ENCODE measurements at places on chromosomes 2 and 18. TPM values are rescaled to one million over a fixed set of nuclear protein-coding genes. Genes with fewer than 3 reads are reported as not detected.
A peak's percentile ranks its signal among the peaks of the same experiment; 100 is the strongest.

GRCh38 chr2:28893488-28893887 is 979 bp upstream of the WDR43 start:
- no peaks in the 10 kb centered on the region for H3K27me3 ChIP-seq
- peak overlapping the region; percentile 95 for H3K4me3 ChIP-seq
- no peaks in the 10 kb centered on the region for H3K36me3 ChIP-seq

- DNase-seq = no peak
- H3K36me3 ChIP-seq = no peaks in the 10 kb centered on the region
- peak overlapping the region; percentile 74 for H3K27ac ChIP-seq
- H3K27me3 ChIP-seq = no peaks in the 10 kb centered on the region
Measured at GRCh38 chr2:68050353-68050752, 12.5 kb downstream of the C1D start.

DNA sequence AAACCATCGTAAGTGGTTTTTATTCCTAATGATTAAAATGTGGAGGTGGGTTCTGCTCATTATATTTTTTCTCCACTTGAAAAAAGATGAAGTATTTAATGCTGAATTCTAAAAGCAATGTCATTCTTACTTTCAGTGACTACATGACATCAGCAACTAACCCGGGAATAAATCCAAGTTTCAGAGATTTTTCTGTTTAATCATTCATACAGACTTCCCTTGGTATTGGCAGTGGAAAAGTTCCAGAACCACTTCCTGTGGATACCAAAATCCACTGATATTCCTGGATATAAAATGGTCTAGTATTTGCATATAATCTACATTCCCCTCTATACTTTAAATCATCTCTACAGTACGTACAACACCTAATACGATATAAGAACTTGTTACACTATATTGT is 128.6 kb downstream of the ZNF532 start:
- peaks cover 12% of the 10 kb centered on the region for H3K36me3 ChIP-seq

C2orf80 gene
- polyA plus RNA-seq = not detected

LYG2 gene
- polyA plus RNA-seq = not detected

- peak; percentile 86 for DNase-seq
- peak overlapping the region; percentile 82 for H3K4me3 ChIP-seq
- H3K4me1 ChIP-seq = peaks cover 95% of the 10 kb centered on the region
- peak overlapping the region; percentile 95 for H3K27ac ChIP-seq
- no peaks in the 10 kb centered on the region for H3K36me3 ChIP-seq
Measured at GRCh38 chr2:45729753-45730512, 78.5 kb downstream of the PRKCE start.

GRCh38 chr18:31736630-31737029 is 24.1 kb downstream of the SLC25A52 start:
- H3K27me3 ChIP-seq = no peaks in the 10 kb centered on the region
- peaks cover 7% of the 10 kb centered on the region for H3K36me3 ChIP-seq
- DNase-seq = no peak

DNA sequence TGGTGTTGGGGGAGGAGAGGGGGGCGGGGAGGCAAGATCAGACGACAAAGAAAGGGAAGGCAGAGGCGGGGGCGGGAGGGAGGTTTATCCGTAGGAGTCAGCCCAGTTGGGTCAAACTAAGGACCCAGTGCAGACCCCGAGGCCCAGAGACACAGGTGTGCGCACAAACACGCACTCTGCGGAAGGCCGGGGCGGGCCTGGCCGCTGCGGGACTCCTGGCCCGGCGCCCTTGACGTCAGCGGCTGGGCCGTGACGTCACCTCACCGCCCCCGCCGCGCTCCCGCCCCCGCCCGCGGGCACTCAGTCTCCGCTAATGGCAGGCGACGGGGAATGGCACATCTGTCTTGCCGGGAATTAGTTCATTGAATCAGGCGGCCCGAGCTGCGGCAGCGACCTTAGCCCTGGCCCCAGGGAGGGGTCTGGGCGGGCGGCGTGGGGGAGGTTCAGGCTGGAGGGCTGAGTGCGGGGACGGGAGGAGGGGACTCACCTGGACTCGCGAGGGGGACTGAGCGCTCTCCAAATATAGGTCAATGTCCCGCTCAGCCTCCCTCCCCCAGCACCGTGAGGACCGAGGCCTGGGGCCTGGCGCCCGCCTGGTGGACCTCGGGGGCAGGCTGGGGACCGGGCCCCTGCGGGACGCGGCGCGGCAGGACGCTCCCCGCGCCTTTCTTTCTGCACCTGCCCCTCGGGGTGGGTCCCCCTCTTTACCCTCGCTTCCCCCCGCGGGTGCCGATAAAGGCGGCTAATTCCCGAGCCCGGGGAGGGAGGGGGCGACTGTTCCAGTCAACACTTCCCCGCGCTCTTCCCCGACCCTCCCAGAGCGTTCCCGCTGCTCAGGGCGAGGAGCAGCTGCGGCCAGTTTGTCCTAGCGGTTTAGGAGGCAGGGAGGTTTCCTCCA is 15.5 kb upstream of the ECEL1 start:
- no peaks in the 10 kb centered on the region for H3K36me3 ChIP-seq
- peak overlapping the region; percentile 56 for H3K4me3 ChIP-seq
- peak; percentile 63 for DNase-seq
- peaks cover 34% of the 10 kb centered on the region for H3K27me3 ChIP-seq

CNTNAP5 gene
- polyA plus RNA-seq = not detected

SIX2 gene
- not detected for polyA plus RNA-seq

DNA sequence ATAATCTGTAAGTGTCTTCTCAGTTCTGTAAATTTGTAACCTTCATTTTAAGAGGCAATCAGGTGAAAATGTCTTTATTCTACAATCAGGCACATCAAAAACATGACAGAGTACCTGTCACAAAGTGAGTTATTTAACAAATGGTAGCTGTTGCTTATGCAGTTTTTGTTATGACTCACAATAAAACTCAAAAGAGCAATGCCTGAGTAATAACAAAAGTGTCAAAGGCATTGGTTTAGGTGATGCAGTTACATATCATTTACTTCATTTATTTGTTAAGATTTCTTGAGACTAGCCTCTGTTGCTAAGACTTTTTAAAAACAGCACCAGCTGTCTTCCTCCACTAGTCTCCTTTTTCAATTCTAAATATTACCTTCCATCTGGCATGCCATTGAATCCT is 177.8 kb downstream of the KIAA1328 start:
- H3K36me3 ChIP-seq = peaks cover 17% of the 10 kb centered on the region
- H3K27me3 ChIP-seq = no peaks in the 10 kb centered on the region
- no peaks in the 10 kb centered on the region for H3K4me1 ChIP-seq
- H3K27ac ChIP-seq = no peak overlapping the region
- H3K4me3 ChIP-seq = no peak overlapping the region

DNA sequence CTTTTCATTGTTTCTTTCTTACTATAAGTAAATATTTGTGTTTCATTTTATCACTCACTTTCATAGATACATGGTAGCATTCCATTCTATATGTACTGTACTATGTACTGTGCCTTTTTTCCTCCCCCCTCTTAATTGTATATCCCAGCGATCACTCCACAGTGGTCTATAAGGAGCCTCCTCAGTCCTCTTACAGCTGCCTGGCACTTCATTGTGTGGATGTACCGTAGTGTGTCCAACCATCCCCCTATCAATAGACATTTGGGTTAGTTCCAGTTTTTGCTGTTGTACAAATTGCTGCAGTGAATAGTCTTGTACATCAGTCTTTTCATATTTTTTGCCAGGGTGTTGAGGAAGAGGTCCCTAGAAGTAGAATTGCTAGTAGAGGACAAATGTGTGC is 21.4 kb upstream of the DRC1 start:
- DNase-seq = no peak
- H3K27ac ChIP-seq = no peak overlapping the region
- no peak overlapping the region for H3K4me3 ChIP-seq
- no peaks in the 10 kb centered on the region for H3K27me3 ChIP-seq
- H3K36me3 ChIP-seq = peaks cover 29% of the 10 kb centered on the region
- no peaks in the 10 kb centered on the region for H3K4me1 ChIP-seq

- no peak for DNase-seq
- H3K4me1 ChIP-seq = peaks cover 4% of the 10 kb centered on the region
- no peak overlapping the region for H3K27ac ChIP-seq
- H3K27me3 ChIP-seq = no peaks in the 10 kb centered on the region
- peaks cover 4% of the 10 kb centered on the region for H3K36me3 ChIP-seq
- no peak overlapping the region for H3K4me3 ChIP-seq
Measured at GRCh38 chr2:240467659-240468302, 32.3 kb downstream of the GPC1 start.

NCKAP5 gene
- not detected for polyA plus RNA-seq

DNA sequence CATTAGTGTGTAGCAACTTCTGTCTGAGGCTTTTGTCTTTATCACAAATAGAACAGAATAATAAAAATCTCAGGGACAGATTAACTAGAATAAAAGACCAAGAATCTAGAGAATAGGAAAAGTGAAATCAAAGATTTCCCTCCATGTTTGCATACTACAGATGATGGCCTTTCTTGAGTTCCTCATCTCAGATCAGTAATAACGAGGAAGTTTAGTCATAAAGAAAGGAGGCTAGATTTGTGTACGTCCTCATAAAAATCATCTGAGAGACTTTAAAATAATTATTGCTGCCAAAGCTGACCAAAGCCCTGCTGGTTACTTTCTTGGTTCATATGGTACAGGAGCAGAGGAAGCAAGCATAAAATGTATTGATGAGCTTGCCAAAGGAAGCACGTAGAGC is 117.3 kb downstream of the MIB1 start:
- no peak overlapping the region for H3K4me3 ChIP-seq
- no peak for DNase-seq
- H3K36me3 ChIP-seq = peaks cover 31% of the 10 kb centered on the region
- peaks cover 3% of the 10 kb centered on the region for H3K4me1 ChIP-seq
- peak overlapping the region; percentile 32 for H3K27ac ChIP-seq

DNA sequence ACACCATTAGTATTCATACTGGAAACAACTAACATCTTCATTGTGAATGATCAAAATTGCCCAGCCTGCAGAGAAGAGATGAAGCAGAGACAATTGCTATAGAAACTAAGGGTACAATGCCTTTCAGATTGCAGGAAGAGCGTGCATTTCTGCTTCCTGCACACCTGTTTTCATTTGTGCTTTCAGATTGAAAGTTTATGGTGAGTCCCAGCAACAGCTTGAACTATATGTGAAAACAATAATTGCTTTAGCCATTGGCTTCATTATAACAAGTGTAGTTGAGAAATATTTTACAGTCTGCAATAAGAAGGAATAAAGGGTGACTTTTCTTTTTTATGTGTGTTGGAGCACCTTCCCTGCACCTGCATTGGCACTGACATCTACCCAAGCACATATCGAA is 136.3 kb downstream of the CD8B2 start:
- no peaks in the 10 kb centered on the region for H3K36me3 ChIP-seq
- no peak overlapping the region for H3K4me3 ChIP-seq
- H3K4me1 ChIP-seq = no peaks in the 10 kb centered on the region
- H3K27ac ChIP-seq = no peak overlapping the region
- no peak for DNase-seq

DNA sequence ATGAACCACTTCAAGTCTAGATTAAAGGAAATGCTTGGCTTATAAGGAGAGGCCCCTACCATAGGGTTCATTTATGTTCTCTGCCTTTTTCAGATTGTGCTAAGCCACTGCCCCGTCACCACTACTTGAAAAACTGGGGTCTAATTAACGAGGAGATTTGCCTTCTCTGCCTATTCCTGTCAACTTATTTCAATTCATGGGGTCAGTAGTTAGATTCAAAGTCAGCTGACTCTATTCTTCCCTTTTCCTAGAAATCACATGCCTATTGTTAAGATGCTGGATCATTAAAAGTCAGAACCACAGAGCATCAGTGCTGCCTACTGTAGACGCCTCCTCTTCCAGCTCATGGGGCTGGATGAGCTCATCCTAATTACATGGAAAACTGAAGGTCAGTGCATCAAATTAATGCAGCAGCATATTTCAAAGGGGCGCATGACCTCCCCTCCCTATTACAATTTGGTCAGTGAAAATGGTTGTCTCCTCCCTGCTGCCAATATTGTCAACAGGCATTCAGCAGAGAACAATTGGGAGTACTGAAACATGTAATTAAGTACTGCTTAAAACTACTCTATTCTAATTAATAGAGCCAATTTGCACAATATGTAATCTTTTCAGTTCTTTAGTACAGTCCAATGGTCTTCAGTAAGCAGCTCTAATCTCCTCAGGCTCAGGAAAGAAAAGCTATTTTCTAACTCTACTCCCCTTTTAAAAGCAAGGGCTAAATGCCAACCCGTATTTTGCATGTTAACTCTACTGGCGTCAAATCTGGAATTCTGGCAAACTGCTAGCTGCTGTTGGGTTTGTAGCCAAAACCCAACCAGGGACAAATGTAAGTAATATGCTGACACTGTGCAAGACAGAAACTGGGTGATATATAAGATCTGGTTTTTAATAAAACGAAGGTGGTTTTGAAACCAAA is 117.4 kb upstream of the ITGB6 start:
- no peak for DNase-seq

MYCN gene
- polyA plus RNA-seq = not detected

DNA sequence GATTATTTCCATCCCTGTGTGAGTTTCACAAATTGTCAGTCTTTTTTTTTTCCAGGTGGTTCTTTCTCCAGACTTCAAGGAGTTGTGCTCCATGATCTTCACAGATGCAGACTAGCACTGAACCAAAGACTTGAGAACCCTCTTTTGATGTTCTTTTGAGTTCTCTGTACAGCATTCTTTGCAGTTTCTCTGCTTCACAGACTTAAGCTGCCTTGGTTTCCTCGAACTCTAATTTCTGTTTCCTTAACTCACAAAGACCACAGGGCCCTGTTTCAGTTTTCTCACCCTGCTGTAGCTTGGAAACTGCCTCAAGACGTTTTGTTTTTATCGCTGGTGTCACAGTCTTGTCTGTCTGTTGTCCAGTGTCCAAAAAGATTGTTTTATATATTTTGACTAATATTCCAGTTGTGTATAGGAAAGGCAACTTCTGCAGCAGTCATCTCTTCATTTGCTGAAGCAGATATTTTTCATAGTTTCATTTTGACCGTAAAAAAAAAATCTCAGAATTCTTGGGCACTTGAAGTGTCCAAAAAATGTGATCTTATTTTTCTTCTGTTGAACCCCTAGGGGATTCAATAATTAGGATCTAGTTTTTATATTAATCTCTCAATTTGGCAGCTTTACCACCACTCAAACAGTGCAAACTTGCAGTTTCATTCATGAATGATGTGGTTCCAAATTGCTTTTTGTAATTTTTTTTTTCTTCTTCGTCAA is 97.0 kb upstream of the MC4R start:
- no peaks in the 10 kb centered on the region for H3K36me3 ChIP-seq
- H3K27me3 ChIP-seq = no peaks in the 10 kb centered on the region
- H3K27ac ChIP-seq = no peak overlapping the region
- no peak overlapping the region for H3K4me3 ChIP-seq
